Activated T-helper 1 cell treated with anti-CD3 and anti-CD28 coated beads, Interleukin-2, amount 50 U/mL, for 16 hours (primary cell): ENCODE measurements at places on chromosomes 5 and 9.

- DNase-seq = no peak
These were observed 300.5 kb downstream of the COX7C start for GRCh38 chr5:86918246-86918645.

- DNase-seq = no peak
These were observed 263.2 kb downstream of the DMAC1 start for GRCh38 chr9:7536310-7536939.

DNA sequence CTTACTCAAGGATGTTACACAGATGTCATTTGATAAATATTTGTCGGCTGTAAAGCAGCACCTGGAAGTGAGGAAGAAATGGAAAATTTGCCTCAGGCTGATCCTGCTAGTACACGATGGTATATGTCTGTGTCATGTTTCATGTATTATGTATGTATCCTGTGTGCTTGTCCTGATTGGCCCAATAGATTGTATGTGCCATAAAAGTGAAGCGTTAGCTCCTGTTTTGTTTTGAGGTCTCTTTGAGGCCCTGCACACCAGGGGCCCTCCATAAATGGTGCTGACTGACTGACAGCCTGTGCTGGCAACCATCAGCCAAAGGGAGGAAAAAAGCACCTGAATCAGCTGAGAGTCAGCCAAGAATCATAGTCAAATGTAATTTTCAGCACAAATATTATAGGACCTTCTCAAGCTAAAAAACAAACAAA is 11.8 kb upstream of the LNPEP start:
- DNase-seq = no peak

DNA sequence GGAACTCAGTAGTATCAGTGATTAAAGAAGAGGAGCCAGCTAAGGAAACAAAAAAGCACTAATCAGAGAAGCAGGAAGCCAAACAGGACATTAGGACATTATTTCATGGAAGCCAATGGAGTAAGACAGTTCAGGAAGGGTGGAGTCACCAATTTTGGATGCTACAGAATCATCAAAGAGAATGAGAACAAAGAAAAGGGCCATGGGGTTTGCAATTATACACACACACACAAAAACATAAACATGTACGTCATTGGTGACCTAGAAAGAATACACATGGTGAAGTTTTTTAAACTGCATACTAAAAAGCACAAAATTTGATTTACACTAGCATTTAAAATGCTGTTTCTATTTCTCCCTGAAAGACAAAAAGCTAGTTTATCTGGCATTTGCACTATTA is 96.8 kb upstream of the MRPS30 start:
- DNase-seq = no peak

DNA sequence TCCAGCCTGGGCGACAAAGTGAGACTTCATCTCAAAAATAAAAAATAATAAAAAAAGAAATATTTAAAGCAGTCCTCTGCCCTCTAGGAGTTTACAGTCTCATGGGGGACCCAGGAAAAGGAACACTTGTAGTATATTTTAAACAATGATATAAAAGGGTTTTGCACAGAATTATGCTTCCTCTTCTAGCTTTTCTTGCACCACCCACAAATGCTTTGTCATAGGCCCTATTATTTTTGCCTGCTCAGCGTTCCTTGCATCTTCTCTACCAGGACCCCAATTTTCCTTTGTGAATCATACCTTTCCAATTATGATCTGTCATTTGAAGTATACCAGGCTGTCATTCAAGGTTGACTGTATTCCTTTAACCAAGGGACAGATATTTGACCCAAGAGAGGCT is 164.8 kb upstream of the CDKN2B start:
- no peak for DNase-seq
